Stimulated activated CD4-positive, alpha-beta T cell treated with anti-CD3 and anti-CD28 coated beads, Interleukin-2, amount 100 ng/mL, for 24 hours (primary cell): ENCODE measurements at places on chromosomes 2 and 18.

GRCh38 chr2:224412141-224413015 is 10.5 kb upstream of the FAM124B start:
- DNase-seq, result no peak

GRCh38 chr2:229431327-229431954 is 160.4 kb upstream of the PID1 start:
- DNase-seq, result no peak

- no peak for DNase-seq
Measured at GRCh38 chr2:39217192-39217550, 26.6 kb downstream of the CDKL4 start.

DNA sequence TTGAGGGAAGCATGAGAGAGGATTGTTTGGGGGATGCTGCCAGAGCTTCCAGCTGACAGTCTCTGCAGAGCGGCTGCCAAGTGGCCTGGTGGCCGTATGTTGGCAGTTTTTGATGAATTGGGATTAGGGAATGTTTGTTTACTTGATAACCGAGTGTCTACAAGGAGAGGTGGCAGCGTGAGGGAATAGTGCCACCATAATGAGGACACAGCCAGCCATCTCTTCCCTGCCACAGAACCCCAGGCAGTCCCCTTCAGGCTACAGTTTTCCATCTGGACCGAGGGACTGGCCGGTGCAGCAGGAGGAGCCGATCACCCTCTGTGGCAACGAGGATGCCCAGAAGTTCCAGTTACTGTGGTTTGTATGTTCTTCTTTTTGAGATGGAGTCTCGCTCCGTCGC is 55.2 kb downstream of the TRAPPC12 start:
- DNase-seq, result no peak

- DNase-seq, result no peak
Measured at GRCh38 chr2:61419129-61419528, 51.8 kb downstream of the USP34 start.

GRCh38 chr2:229901819-229902218 is 20.0 kb downstream of the TRIP12 start:
- DNase-seq, result no peak

DNA sequence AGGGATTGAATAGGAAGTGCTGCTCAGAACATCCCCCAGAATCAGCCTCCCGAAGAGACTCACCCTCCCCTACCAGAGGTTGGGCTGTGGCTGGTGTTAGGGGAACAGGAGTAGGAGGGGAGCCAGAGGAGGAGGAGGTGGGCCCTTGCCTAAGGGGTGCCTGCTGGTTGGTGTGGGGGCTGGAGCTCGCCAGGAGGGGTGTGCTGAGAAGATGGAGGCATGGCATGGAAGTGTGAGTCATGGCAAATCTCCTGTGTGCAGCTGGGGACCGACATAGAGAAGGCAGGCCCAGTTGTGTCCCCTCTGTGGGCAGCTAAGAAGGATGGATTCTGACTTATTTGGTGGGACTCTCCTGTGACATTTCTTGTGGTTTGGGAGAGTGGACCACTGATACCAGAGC is 73.7 kb downstream of the DGKD start:
- no peak for DNase-seq

GRCh38 chr2:195451160-195451559 is 205.9 kb upstream of the SLC39A10 start:
- no peak for DNase-seq

- DNase-seq, result peak; percentile 60
Measured at GRCh38 chr2:98465456-98466226, 21.0 kb downstream of the INPP4A start.

DNA sequence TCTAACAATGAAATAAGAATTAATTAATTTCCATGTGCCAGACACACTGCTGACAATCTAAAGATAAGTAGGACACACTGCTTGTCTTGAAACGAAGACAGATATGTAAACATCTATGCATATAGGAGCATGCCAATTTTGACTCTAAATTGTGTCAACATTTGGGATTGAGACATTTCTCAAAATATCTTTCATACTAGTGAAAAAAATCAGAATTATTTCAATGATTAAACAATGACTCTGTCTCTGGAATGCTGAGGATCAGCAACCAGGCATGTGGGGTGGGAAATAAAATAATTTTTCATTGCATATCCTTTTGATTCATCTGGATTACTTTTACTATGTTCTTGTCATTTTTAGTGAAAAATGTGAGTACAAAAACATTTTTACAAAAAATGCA is 262.6 kb upstream of the SYT4 start:
- DNase-seq, result no peak

GRCh38 chr2:136378712-136379595 is 261.0 kb upstream of the CXCR4 start:
- peak; percentile 78 for DNase-seq

DNA sequence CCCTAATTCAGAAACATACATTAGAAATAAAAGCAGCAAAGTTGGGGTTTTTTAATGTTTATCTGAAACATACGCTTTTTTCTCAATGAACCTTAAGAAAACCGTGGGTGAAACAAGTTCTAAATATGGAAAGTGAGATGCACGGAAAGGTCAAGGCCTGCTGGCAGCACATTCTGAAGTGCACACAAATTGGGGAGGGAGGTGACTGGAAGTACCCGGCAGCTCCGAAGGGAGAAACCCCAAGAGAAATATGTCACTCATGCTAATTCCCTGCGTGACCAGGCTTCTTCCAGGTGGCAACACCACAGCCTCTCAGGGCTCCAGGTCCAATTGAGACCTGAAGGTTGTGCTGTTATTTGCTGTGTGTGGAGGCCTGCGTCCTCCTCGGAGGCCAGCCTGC is 45.5 kb downstream of the EIPR1 start:
- DNase-seq, result no peak

DNA sequence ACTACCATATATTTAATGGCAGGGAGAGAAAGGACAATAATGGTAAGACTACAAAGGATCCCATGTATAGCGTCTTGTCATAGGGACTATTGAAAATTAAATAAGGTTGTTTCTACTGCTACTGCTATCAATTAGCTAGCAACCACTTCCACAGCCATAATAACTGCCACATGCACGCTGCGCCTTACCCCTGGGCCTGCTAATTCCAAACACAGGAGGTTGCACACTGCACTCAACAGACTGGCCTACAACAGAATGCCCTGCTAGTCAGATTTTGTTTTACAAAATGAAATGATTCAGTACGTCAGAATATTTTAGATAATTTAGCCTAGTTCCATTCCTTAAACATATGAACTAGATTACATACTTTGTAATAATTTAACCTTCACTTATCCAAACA is 121.0 kb upstream of the SMAD7 start:
- no peak for DNase-seq

DNA sequence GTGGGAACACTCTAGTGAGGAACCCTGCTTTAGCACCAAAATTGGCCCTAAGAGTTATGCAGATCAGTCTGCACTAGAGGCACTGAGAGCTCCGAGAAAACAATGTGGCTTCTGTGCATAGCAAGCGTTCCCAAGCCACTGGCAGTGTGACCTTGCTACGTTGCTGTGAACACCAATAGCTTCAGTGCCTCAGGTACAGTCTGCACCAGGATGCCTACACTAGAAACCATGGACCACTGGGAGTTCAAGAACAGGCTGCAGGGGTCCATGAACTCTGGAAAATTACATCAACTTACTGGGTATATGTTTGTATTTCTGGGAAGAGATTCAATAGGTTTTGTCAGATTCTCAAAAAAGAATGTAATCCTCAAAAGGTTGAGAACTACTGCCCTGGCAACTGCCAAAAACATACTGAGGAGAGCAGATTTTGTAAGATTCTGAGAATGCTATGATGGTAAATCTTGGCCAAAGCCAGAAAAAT is 18.3 kb upstream of the SP3 start:
- DNase-seq, result no peak

GRCh38 chr2:217740178-217740577 is 262.6 kb downstream of the TNS1 start:
- DNase-seq, result no peak

- DNase-seq, result no peak
Measured at GRCh38 chr2:147247749-147248148, 597.1 kb upstream of the ACVR2A start.

GRCh38 chr2:189866296-189866695 is 82.0 kb downstream of the PMS1 start:
- DNase-seq, result no peak

DNA sequence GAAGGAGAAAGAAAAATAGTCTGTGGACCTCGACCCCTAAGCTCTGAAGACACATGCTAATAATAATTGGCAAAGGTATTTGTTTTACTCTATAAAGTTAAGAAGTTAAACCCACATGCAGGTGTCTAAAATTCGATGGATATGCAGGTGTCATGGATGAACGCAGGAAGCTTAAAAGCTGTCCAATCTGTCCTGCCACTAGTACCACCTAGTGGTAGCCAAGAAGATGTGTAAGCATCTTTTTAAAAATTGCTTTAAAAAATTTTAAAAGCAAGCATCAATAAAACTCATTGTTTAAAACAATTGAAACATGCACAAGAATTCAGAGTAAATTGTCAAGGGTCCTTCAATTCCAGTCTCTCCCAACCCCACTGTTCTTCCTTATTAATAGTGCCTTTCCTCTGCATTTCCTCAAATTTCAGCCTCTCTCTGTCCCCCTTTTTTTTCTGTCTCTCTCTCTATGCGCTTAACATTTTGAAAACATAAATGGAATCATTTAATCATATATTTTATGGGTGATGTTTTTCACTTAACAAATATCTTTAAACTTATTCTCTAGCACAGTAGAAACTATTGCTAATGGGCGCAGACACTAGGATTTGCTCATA is 30.6 kb upstream of the PPP3R1 start:
- DNase-seq, result no peak

DNA sequence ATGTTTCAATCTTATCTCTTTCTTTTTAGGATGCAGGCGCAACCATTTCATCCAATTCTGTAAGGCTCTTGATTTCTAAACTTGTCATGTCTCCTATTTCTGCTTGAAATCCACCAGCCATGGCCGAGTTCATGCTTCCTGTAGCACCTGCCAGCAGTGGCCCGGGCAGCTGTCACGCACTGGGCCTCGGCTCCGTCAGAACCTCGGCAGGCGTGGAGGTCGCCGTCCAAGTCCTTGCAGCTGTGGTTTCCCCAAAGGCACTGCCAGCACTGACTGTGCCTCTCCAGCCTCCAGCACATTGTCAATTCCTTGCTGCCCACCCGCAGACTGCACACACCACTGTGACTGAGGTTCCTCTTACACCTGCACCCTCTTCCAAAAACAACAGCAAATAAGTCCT is 188.7 kb upstream of the SALL3 start:
- DNase-seq, result no peak

- no peak for DNase-seq
Measured at GRCh38 chr2:46663614-46664013, 184.2 kb downstream of the TMEM247 start.

GRCh38 chr2:54723996-54724559 is 616 bp downstream of the EML6 start:
- DNase-seq, result no peak

- DNase-seq, result no peak
Measured at GRCh38 chr18:79582978-79583377, 96.6 kb upstream of the CTDP1 start.

- DNase-seq, result no peak
Measured at GRCh38 chr2:204401114-204401513, 144.2 kb upstream of the PARD3B start.

DNA sequence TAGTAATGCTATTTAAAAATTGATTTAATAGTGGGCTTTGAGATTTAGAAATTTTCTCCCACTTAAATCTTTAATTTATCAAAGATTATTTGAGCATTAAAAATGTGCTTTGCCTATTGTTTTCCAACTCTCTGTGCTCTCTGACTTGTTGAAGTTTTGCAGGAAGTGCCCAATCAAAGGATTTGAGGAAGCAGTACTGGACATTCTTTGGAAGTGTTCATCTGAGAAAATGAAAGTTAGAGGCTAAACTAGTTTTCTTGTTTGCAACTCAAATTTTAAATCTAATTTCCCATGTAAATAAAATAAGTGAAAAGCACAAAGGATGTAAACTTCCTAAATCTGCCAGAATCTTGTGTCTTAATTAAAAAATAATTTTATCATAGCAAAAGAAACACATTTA is 89.1 kb downstream of the CAMKMT start:
- DNase-seq, result no peak

- no peak for DNase-seq
Measured at GRCh38 chr2:70498054-70498453, 55.6 kb downstream of the TGFA start.

GRCh38 chr18:2656237-2656980 is 883 bp downstream of the SMCHD1 start:
- peak; percentile 59 for DNase-seq

DNA sequence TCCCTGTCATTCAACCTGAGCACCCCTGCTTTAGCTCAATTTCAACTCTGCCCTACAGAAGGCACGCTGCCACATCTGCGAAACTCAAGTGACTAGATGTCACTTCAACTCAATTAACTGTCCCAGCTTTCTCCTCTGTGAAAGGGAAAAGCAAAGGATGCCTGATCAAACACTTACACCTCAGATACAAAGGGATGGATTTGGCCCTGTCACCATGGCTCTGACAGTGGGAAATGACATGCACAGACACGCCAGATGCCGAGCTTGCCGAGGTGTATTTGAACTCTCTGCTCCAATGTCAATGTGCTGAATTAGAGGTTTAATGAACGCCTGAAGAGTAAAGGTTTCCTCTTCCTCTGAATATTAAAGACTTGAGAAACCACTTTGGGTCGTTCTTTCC is 481.1 kb downstream of the CBLN2 start:
- no peak for DNase-seq

DNA sequence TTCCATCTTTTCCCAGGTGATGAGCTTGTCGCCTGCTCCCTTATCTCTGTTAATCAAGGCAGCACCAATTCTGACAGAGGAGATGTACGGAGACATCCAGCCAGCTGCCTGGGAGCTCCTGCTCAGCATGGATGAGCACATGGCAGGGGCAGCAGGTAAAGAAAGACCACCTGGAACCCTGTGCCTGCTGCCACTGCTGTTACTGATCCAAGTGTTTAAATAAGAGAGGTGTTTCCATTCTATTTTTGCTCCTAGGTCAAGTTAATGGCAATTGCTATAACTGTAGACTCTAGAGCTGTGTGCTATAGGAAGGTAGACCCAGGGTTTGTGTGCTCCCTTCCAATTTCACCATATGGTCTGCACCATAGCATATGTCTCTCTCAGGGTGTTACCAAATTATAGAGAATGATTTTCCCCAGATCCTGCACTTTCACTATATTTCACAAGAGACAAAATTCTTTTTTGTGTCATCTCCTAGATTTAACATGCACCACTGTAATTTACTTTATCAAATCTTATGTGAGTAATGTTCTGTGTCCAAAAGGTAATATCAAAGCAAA is 88.6 kb upstream of the RPE start:
- no peak for DNase-seq

- DNase-seq, result peak; percentile 5
Measured at GRCh38 chr2:167293943-167294775, 405.9 kb downstream of the XIRP2 start.

DNA sequence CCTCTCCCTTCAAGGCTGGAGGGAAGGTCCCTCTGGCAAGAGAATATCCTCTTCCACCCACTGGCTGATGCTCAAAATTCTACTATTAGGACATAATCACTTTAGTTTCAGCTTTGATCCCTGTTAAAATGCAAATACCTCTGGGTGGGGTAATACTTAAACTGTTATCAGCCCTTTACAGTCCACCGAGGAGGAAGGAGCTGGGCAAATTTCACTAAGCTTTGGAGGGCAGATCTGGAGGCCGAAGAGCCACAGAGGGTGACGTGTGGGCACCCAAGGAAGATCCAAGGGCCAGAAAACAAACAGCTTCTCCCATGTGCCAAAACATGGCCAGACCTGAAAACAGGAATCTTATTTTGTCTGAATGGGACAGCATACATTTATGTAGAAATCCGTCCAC is 74.6 kb upstream of the BCL11A start:
- no peak for DNase-seq
